Stimulated activated CD8-positive, alpha-beta memory T cell treated with anti-CD3 and anti-CD28 coated beads, Interleukin-4, amount 100 ng/mL, for 1 hour (primary cell): ENCODE measurements at places on chromosomes 6 and 20.

DNA sequence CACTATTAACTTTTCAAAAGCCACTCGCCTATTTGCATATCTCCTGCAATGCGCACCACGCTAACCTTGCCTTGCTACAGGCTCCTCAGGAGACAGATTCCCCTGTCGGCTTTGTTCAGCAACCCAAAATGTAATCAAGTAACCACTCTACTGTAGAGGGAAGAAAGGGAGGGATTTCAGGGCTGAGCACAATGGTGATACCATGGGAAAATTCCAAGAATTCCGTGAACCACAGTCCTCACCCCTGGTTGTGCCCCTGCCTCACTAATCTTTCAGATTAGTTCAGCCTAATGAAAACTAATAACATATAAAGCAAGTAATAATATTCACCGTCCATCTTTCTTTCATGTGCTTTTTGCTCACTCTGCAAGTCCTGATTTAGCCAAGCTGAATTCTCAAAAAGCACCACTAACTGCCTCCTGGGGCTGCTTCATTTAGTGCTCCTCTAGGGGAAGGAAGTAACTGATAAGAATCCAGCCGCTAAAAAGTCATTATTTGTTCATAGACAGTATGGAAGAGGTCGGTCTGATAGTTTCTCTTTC, 6.6 kb downstream of the CITED2 start:
- DNase-seq: no peak

DNA sequence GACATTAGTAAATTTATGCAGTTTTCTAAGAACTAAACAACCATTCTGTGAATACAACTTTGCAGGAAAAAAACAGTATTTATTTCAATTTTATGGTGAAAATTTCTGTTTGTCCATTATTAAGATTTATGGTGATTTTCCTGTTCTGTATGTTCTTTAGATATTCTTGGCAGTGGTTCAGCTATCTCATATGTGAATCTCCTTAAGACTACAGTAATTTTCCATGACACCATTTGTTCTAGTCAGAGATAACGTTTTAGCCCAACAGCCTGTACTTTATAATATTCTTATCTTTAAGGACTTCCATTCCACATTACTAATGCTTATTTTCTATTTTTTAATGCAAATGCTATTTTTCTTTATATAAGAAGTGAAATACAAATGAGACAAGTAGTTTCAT, 504.0 kb downstream of the RFPL4B start:
- DNase-seq: no peak

DNA sequence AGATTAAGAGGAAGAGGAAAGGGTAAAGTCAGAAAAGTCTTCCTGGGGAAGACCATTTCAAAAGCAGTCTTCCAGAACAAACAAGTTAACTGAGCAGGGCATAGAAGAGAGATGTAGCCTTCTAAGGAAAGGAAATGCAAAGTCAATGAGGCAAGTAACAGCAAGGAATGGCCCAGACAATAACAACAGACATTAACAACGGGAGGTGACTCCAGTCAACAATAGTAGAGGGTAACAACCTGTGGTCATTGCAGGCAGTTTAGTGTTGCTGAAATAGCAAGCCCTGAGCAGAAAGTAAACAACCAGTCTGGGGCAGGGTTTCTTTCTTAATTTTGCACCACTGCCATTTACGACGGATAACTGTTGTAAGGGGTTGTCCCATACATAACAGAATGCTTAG, 2.1 kb downstream of the MDN1 start:
- DNase-seq: no peak

DNA sequence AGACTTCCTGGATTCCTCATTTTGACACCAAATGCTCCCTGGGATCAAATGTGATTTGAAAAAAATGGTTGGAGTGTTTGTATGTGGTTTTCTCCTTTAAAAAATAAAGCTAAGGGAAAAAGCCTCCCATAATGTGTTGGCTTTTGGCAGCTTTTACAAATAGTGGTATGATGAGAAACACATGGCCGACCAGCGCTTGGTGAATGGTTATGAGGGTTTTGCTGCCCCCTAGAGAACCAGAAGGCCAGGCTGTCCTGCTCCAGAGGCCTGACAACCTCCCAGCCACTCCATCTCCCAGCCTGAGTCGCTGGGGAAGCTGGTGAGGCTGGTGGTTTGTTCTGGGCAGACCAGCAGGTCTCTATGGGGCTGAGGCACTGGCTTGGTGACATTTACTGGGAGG, 69.3 kb downstream of the CLIC5 start:
- DNase-seq: no peak

- no peak for DNase-seq
These were observed 35.0 kb downstream of the ARMC2 start for GRCh38 chr6:108883172-108883571.

- no peak for DNase-seq
These were observed 71.3 kb upstream of the TINAG start for GRCh38 chr6:54236984-54237383.

GRCh38 chr6:16168858-16169257, 40.0 kb downstream of the MYLIP start:
- DNase-seq: no peak

- no peak for DNase-seq
These were observed 137.8 kb downstream of the BTBD9 start for GRCh38 chr6:38501931-38502330.

DNA sequence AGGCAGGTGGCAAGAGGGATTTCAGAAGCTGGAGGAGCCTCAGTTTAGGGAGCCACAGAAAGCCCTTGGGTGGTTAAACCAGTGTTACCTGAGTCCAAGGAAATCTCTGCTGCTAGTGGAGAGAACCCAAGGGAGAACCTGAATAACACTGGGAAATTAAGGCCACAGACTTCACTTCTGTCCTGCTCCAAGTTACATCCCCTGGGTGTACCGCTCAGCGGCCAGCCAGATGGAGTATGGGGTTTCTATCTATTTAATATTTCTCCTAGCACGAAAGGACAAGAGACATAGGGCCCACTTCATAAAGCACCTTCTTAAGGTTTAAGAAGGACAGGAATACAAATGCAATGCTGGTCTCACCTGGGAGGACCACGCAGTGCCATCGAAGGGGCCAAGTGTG, 5.8 kb upstream of the CNKSR3 start:
- no peak for DNase-seq

DNA sequence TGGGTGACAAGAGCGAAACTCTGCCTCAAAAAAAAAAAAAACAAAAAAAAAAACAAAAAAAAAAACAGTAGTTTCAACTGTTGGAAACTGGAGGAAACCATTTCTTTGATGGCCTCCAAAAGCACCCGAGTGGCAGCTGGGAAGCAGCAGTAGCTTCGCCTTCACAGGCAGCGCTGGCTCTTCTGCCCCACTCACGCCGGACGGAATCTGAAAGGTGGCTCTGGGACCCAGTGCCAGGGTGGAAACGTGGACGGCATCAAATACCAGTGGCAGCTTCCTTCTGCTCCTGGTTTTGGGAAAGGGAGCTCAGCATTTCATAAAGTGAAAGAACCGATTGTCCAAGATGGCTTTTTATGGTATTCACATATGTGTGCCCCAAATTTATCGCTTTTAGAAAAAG, 159.4 kb downstream of the SMOC2 start:
- no peak for DNase-seq

DNA sequence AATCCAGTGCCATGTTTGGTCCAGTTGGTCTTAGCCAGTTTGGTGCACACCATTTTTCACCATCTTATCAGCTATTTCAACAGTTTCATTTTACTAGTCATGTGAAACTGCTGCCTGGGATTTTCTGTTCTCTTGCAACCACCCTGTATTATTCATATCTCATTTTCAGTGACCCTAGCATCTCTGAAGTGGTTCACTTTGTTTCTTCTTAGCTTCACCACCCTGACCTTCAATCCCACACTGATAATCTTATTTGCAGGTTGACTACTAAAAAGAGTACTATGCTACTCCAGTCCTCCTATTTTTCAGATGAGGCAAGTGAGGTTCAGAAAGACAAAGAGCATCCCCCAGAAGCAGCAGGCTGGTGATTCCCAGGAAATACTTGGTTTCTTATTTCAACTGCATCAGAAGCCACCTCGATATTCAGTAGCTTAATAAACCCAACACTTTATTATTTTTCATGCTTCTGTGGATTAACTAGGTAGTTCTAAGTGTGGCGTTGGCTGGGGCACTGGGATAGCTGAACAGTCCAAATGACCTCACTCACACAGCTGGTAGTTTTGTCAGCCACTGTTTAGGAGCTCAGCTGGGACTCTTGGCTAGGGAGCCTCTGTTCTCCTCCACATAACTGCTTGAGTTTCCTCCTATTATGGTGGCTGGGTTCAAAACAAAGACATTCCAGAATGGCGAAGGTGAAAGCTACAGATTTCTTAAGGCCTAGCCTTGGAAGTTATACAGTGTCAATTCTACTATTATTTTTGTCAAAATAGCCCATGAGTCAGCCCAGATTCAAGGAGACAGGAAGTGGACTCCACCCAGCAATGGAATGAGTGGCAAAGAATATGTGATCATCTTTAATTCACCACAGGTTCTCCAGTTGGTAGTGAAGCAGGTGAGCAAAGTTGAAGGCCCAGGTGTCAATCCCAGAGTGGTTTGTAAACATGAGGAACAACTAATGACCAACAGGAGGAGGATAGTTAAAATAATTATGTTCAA, 40.6 kb downstream of the BPIFB4 start:
- no peak for DNase-seq

DNA sequence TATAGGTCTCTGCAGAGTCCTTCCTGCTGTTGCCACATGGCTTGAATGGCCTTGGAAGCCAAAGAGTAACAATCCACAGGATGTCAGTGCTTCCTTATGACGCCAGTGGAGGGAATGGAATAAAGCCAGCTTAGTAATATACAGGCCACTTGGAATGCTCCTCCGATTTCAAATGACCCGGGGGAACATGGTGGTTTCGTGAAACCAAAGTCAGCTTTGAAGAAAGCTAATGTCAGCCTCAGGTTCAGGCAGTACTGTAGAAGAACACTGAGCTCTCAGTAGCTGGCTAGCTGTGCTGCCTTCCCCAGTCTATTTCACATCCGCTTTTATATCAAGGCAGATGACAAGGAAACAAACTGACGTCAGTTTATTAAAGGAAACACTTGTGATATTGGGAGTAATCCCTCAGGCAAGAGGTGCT, 189.1 kb downstream of the DTNBP1 start:
- DNase-seq: no peak
